ENCODE measurements at places on chromosomes 16 and 17. TPM values are rescaled to one million over a fixed set of nuclear protein-coding genes. Genes with fewer than 3 reads are reported as not detected.

The DBNDD1 gene
- 31.5 TPM for total RNA-seq

The TUBG1 gene
- 87.7 TPM for total RNA-seq

The ACSM2A gene
- total RNA-seq = not detected

The KRT28 gene
- not detected for total RNA-seq

- H3K36me3 ChIP-seq = peaks cover 33% of the 10 kb centered on the region
- H3K4me3 ChIP-seq = no peak overlapping the region
- H3K4me1 ChIP-seq = no peaks in the 10 kb centered on the region
- H3K27me3 ChIP-seq = no peaks in the 10 kb centered on the region
- peak; percentile 96 for DNase-seq
Observed at GRCh38 chr17:82781894-82782274, 30.0 kb downstream of the TBCD start.

- H3K27me3 ChIP-seq = no peaks in the 10 kb centered on the region
- DNase-seq = no peak
- H3K36me3 ChIP-seq = no peaks in the 10 kb centered on the region
Observed at GRCh38 chr17:77393274-77393600, 252.5 kb downstream of the SEC14L1 start.

DNA sequence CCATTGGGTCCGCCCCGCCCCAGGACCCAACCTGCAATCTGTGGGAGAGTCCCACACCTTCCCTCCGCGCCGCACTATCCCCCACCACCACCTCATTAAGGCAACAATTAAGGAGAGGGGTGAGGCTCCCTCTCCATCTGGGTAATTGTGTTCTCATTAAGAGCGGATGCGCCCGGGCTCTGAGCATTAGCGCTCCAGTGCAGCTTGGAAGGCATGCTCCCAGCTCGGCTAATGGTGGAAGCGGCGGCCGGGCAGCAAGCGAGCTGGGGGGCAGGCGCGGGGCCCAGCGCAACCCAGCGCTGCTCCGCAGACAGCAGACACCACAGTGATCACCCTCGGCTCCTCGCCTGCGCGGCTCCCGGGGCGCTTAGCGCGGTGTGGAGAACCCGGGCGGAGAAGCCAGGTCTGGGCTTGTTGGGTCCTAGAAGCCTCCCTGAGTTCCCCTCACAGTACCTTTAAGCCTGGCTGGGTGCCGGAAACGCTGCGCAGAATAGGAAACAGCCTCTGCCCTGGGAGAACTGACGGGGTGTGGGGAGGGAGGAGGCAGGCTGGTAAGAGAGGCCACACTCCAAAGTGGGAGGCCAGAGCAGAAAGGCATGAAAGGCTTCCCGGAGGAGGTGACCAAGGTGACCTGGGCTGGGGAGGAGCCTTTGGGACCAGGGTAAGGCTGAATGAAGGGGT is 6.4 kb downstream of the CBLN1 start:
- peak; percentile 74 for DNase-seq
- H3K27me3 ChIP-seq = peaks cover 98% of the 10 kb centered on the region
- no peaks in the 10 kb centered on the region for H3K4me1 ChIP-seq
- no peak overlapping the region for H3K4me3 ChIP-seq
- H3K27ac ChIP-seq = no peak overlapping the region

DNA sequence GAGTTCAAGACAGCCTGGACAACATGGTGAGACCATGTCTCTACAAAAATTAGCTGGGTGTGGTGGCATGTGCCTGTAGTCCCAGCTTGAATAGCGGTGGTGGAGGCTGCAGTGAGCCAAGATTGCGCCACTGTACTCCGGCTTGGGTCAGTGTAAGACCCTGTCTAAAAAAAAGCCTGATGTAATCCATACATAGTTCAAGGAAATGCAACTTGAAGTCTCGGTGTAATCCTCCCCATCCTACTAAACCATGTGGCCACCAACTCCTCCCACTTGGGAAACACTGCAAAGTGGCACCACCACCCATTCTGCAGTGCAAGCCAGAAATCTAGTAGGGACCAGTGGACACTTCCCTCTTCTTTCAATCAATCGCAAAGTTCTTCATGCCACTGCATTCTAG is 5.4 kb upstream of the KPNB1 start:
- no peaks in the 10 kb centered on the region for H3K4me1 ChIP-seq
- no peak overlapping the region for H3K27ac ChIP-seq
- H3K27me3 ChIP-seq = no peaks in the 10 kb centered on the region
- no peak overlapping the region for H3K4me3 ChIP-seq

DNA sequence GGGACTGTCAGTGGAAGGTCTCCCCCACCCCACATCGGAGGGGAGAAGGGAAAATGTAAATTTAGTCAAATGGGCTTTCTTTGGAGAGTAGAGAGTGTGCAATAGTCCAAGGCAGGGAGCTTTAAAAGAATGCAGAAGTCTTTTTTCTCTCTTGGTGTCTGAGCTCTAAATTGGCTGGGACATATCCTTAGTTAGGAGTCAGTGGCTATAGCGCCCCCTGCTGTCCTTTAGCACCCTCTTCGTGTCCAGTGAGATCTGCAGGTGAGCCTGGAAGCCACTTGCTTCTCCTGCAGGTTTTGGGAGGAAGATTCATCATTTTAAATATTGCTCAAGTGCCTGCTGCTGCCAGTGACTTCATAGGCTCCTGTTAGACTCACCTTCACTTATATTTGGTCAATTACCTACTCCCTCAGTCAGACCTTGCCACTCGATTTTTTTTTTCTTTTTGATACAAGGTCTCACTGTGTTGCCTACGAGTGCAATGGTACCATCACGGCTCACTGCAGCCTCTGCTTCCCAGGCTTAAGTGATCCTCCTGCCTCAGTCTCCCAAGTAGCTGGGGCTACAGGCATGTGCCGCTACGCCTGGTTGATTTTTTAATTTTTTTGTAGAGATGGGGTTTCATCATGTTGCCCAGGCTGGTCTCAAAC is 174.8 kb downstream of the PRKCB start:
- no peaks in the 10 kb centered on the region for H3K4me1 ChIP-seq
- no peaks in the 10 kb centered on the region for H3K27me3 ChIP-seq
- no peak overlapping the region for H3K27ac ChIP-seq
- no peak overlapping the region for H3K4me3 ChIP-seq
- DNase-seq = peak; percentile 88

DNA sequence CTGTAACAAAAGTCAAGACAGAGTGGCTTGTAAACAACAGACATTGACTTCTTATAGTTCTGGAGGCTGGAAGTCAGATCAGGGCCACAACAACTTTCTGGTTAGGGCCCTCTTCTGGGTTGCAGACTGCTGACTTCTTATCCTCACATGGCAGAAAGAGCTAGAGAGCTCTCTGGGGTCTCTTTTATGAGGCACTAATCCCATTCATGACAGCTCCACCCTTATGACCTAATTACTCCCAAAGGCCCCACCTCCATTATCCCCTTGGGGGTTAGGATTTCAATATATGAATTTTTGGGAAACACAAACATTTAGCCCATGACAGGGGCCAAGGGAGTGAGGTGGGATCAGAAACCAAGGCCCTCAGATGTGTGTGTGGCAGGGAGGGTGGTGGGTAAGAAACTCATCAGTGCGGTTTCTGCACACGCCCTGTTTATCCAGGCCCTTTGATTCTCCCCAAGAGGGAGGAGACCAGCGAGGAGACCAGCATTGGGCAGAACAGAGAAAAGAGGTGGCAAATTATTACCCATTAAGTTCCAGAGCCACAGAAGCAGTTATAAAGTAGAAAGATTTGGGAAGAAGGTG is 74.8 kb downstream of the UTP18 start:
- H3K4me1 ChIP-seq = peaks cover 3% of the 10 kb centered on the region
- peak; percentile 42 for DNase-seq
- H3K4me3 ChIP-seq = no peak overlapping the region
- no peaks in the 10 kb centered on the region for H3K27me3 ChIP-seq
- H3K36me3 ChIP-seq = no peaks in the 10 kb centered on the region

DNA sequence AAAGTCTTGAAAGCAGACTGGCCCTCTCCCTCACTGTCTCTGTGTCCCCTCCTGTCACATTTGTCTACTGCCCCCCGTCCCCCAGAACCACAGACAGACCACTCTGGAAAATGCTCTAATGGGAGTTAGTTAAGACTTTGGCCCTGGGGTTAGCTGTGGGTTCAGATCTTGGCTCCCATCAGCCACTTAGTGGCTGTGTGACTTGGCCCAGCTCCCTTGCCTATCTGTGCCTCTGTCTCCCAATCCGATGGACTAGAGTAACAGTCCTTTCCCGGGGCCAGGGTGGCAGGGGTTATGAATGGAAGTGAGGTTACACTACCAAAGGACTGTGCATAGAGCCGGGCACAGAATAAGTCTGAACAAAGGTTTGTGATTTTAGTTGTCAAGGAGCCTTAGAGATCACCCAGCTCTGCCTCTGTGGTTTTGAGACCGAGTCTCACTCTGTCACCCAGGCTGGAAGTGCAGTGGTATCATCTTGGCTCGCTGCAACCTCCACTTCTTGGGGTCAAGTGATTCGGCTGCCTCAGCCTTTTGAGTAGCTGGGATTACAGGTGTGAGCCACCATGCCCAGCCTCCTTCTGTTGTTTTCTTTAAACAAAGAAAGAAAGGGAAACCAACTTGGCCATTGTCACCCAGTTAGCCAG is 23.7 kb downstream of the PPL start:
- H3K27ac ChIP-seq = no peak overlapping the region
- peaks cover 8% of the 10 kb centered on the region for H3K4me1 ChIP-seq
- H3K27me3 ChIP-seq = no peaks in the 10 kb centered on the region
- no peaks in the 10 kb centered on the region for H3K36me3 ChIP-seq

DNA sequence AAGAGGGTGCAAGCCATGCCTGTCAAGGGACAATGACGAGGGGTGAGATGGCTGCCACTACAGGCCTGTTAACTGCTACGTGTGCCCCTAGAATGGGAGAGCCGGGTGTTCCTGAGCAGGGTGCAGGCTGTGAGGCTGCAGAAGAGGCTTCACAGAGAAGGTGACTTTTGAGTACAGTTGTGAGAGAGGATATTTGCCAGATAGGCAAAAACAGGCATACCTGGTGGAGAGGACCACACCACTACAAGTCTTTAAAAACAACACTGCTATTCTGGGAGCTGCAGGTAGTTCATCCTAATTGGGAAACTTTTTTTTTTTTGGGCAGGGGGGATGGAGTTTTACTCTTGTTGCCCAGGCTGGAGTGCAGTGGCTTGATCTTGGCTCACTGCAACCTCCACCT is 50.7 kb upstream of the ICAM2 start:
- no peak overlapping the region for H3K4me3 ChIP-seq
- no peak overlapping the region for H3K27ac ChIP-seq
- H3K27me3 ChIP-seq = no peaks in the 10 kb centered on the region

DNA sequence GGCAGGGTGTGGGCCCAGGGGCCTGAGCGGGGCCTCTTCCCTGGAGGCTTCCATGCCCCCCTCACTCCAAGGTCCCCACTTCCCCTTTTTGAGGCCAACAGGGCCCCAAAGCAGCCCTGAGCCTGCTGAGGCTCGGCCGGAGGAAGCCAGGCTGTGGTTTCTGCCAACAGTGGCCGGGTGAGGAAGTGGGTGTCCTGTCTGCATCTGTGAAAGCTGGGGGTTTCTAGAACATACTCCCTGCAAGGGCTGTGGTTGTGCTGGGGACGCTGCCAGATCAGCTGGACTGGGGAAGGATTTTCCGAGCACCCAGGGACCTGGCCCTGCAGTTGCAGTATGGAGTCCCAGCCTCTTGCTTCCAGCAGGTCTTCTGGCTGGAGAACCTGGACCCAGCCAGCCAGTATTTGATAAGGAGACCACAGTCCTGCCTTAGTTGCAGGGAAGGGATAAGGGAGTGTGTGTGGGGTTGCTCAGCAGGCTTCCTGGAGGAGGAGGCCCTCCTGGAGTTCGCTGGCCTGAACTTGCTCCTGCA is 15.7 kb downstream of the ADCY7 start:
- no peak for DNase-seq
- H3K4me1 ChIP-seq = peaks cover 5% of the 10 kb centered on the region
- H3K27ac ChIP-seq = no peak overlapping the region
- no peaks in the 10 kb centered on the region for H3K27me3 ChIP-seq
- H3K4me3 ChIP-seq = no peak overlapping the region

DNA sequence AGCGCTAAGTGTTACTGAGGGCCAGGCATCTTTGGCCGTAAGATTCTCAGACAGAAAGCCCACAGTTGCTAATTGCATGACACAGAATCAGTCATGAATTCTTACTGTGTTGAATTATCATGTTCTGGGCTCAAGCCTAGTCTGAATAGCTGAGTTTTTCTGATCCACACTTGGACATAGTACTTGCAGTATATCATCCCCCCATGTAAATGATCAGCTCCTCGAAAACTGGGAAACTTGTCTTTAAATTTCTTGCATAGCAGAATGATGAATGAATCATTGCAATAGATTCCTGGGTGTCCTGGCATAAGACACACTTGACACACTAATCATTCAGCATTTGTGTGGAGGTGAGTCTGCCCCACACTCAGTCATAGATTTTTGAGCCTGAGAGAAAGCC is 2.2 kb downstream of the MLYCD start:
- no peak for DNase-seq
- H3K36me3 ChIP-seq = peaks cover 13% of the 10 kb centered on the region
- no peak overlapping the region for H3K27ac ChIP-seq

DNA sequence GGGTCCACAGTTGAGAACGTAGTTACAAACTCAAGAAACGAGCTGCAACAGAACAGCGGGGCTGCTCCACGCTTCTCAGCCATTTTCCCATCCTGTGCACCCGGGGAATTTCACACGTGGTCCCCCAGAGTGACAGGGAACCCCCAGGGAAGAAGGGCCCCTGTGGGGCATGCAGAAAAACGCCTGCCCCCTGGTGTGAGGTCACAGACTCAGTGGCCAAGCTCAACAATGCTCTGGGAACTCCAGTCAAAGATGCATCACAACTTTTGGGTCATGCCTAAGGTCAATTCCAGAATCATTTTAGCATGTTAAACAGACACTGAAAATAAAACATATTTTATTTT is 115.4 kb downstream of the ZNF778 start:
- H3K27ac ChIP-seq = no peak overlapping the region
- no peaks in the 10 kb centered on the region for H3K27me3 ChIP-seq
- peaks cover 16% of the 10 kb centered on the region for H3K4me1 ChIP-seq
- no peaks in the 10 kb centered on the region for H3K36me3 ChIP-seq
- H3K4me3 ChIP-seq = no peak overlapping the region

- peaks cover 46% of the 10 kb centered on the region for H3K36me3 ChIP-seq
- no peaks in the 10 kb centered on the region for H3K27me3 ChIP-seq
- H3K4me1 ChIP-seq = no peaks in the 10 kb centered on the region
Observed at GRCh38 chr17:42502091-42502490, 34.0 kb upstream of the NAGLU start.

DNA sequence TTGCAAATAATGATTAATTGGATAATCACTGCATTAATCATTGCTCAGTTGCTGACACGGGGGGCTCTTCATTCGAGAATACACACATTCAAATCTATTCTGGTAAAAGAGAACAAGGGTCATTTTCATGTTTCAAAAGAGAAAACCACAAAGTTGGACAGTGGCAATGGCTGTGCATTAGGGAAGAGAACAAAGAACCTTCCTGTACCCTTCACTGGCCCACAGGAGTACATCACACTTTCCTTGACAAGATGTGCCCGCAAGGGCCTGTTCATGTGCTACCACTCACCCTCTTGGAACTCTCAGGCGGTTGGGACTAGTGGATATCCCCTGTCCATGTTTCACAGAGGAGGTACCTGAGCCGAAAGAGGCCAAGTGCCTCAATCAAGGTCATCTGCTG is 223.2 kb downstream of the ZFHX3 start:
- no peak for DNase-seq
- H3K4me1 ChIP-seq = no peaks in the 10 kb centered on the region
- no peaks in the 10 kb centered on the region for H3K36me3 ChIP-seq
- H3K27me3 ChIP-seq = no peaks in the 10 kb centered on the region
- no peak overlapping the region for H3K27ac ChIP-seq

All from endodermal cell (in vitro differentiated cells).